Suppressor macrophage treated with lipopolysaccharide for 4 hours (primary cell): ENCODE measurements at places on chromosomes 1 and 21.

- no peak for DNase-seq
Observed at GRCh38 chr1:63723602-63724001, 50.2 kb upstream of the ROR1 start.

GRCh38 chr1:21655748-21656147, 13.4 kb downstream of the RAP1GAP start:
- no peak for DNase-seq

DNA sequence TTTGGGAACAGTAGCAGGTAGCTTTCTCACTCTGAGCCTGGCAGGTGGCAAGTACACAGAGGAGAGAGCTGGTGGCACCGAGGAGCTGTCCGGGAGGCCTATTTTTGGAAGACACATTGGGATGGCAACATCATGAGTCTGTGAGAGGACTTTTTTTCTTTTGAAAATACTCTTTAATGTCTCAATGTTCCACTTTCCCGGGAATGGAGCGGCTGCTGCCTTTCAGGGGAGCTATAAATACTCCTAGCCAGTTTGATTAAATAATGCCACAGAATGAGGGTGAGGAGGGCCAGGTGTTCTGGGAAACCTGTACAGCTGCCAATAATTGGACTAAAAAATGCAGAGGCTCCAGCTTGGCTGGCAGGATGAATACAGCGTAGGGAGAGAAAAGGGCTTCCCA, 93.3 kb upstream of the COG2 start:
- no peak for DNase-seq

GRCh38 chr1:248158758-248159157, 13.8 kb downstream of the OR2M5 start:
- DNase-seq: no peak

- no peak for DNase-seq
Observed at GRCh38 chr1:216044538-216044937, 378.7 kb downstream of the USH2A start.

GRCh38 chr1:55050283-55050682, 10.9 kb downstream of the PCSK9 start:
- no peak for DNase-seq

DNA sequence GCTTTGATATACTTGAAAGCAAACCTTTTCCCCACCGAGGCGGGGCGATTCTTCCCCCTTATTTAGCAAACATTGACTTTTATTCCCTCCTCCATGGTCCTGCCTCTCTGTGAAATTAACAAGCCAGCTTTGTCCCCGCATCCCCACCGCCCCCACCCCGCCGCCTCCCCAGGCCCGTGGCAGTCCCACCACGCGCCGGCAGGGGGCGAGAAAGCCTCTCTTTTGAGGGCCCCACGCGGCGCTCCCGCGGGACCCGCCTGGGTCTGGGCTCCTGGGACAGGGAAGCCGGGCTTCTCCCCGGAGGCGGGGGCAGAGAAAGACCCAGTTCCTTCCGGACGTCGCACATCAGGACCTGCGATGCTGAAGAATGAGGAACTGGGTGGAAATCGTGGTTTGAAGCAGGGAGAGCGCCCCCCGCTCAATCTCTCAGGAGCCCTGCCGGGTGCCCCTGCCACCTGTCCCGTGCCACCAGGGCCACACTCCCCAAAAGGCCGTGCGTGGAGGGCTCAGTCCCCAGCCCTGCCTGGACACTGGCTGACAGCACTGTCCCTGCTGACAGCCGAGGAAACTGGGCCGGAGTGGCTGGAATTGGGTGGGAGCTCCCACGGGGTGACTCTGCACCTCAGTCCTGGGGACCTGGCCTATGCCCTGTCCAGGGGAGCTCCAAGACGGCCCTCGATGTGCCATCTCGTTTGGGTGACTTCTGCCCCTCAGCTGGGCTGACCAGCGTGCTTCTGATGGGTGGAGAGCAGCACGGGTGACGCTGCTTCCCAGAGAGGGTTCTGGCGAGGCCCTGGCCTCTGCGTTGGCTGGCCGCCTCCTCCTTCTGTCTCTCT, 8.6 kb upstream of the ACTRT2 start:
- peak; percentile 56 for DNase-seq

DNA sequence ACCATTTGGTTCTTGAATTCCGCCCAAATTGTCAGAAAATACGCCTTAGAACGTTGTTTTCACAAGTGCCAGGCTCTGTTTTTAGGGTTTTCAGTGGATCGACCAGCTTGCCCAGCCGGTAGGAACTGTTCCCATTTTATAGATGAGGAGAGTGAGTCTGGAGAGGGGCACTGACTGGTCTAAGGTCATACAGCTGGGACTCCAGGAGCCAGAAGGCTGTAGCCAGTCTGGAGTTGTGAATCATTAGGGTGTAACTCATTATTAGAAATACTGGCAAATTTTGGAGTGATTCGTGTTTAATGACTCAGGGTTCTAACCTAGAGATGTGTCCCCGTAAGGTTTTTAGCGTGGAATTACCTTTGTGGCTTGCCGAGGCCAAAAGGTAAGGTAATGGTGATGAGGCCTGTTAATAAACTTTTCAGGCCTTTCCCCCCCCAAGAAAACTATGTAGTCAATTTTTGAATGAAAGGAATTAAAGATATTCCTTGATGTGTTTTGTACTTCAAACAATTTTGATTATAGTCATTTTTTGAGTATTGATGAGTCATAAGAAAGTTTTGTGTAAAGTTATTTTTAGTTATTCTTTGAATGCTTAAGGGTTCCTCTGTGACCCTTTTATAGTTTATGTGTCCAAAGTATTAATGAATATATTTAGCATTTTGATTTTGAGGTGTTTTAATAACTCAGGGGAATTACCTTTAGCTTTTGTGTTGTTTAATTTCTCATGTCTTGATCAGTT, 2.1 kb downstream of the DYRK1A start:
- peak; percentile 54 for DNase-seq

DNA sequence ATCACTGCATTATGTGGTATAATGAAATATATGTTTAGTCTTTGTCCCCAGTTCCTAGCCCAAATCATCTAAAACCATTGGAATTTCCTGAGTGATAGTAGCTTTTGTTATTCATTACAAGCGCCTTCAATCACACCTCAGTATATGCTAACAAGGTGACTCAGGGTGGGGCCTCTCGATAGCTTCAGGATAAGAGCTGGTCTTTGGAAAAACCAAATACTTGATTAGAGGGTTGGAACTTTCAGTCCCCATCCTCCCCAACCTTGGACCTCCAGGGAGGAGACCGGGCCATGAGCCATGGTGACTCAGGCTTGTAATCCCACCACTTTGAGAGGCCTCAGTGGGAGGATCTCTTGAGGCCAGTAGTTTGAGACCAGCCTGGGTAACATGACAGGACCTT, 5.1 kb upstream of the BRDT start:
- no peak for DNase-seq

DNA sequence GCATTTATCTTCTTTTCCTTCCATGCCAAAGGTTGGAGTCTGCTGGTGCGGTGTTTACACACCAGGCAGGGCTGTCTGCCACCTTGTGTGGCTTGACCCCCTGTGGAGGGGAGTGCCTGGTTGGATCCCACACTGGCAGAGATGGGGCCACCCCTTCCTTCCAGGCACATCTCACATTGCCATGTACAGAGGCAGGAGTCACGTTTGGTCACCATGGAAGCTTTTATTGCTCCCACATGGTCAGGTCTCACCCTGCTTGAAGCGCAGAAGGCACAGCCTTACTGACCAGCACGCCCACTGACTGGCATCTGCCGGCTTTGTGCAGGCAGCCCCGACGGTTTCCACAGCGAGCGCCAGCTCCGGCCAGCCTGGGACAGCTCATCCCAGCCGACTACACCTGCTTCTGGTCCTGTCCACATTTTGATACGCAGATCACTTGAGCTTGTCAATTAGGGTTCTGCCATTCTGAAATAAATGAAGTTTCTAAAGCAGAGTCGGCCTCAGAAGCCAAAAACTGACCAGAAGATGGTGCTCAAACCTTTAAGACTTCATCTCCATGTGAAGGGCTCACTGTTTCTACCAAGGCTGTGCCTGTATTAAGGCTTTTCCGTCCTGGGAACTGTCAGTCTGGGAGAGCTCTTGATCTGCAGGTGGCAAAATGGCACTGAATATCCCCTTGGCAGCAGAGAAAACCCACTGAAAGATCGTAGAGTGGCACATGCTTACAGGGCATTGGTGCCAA, 35.6 kb upstream of the EPHA8 start:
- DNase-seq: no peak

DNA sequence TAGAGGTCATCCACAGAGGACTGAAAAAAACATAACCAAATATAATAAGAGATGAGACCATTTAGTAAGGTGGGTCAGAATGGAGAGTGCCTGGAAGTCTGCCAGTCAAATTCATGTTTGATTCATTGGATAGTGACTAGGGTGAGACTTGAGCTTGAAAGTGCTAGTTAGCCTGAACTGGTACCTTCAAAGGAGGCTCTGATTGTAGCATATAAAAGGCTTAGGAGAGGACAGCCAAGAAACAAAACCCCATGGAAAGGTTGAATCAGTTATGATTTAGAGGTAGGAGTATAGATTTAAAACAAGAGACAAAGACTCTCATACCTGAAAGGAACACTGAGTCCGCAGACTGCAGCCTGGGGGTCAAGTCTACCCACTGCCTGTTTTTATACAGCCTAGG, 44.4 kb upstream of the LRRC8C start:
- no peak for DNase-seq

DNA sequence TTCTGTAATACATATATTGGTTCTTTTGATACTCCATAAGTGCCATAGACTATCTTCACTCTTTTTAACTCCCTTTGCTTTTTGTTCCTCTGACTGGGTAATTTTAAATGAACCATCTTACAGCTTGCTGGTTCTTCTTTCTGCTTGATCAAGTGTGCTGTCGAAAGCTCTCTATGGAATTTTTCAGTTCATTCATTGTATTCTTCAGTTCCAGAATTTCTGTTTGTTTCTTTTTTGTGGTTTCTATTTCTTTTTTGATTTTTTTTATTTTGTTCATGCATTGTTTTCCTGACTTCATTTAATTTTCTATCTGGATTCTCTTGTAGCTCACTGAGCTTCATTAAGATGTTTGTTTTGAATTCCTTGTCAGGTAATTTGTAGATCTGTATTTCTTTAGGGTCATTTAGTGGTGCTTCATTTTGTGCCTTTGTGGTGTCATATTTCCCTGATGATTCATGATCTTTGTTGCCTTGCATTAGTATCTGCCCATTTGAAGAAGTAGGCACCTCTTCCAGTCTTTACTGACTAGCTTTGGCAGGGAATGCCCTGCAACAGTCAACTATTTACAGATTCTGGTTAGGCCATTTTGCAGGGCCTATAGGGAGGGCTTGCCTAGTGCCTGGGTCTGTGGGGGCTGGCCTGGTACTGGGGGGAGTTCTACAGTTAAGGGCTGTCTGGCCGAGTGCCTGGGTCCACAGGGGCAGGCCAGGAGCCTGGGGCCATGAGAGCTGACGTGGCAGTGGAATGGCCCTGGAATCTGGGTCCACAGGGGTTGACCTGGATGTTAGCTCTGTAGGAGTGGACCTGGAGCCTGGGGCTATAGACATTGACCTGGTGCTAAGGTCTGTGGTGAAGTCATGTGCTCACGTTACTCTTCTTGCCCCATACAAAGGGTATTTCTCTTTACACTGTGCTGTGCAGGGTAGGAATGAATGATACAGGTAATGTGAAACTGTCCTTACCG, 89.7 kb downstream of the MAGI3 start:
- no peak for DNase-seq

DNA sequence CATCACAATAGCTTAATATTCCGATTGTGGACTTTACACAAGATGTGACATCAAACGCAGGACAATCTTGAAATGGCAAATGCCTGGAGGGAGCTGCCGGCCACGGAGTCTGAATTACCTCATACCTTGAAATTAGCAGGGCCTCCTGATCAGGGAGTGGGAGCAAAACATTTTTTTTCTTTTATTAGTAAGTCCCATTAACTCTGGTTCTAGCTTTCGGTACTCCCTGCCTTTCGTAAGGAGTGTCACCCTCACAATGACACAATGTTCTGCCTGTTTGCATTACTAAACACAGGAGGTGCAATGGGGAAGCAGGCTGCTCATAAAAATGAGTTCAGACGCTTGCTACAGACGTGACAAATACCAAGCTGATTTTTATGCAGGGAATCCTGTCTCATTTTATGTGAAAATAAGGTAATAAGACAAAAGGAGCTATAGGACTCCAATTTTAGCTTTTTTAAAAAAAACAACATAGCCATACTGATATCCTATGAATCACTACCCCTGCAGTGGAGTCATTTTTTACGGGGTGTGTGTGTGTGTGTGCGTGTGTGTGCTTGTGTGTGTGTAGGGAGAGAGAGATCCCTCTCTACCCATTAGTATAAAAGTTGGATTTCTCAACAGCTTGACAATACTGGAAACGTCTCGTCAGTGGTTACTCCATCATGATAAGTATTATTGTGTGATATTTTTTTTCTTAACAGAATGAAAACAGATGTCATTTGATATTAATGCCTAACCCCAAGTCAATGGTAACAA, 205.1 kb upstream of the RUNX1 start:
- DNase-seq: peak; percentile 22
